Dermis microvascular lymphatic vessel endothelial cell (primary cell): ENCODE measurements at places on chromosomes 4 and X. TPM values are rescaled to one million over a fixed set of nuclear protein-coding genes. Genes with fewer than 3 reads are reported as not detected.
A peak's percentile ranks its signal among the peaks of the same experiment; 100 is the strongest.

PSAPL1 gene
- total RNA-seq: not detected in 2 replicates

RIPPLY1 gene
- not detected in 2 replicates for total RNA-seq

DKC1 gene
- 37.1 and 46.3 TPM in 2 replicates for total RNA-seq

RBMXL3 gene
- total RNA-seq: not detected in 2 replicates

SLC2A9 gene
- total RNA-seq: 0.90 and 1.1 TPM in 2 replicates

TRIM60 gene
- not detected in 2 replicates for total RNA-seq

ABCE1 gene
- 124 and 128 TPM in 2 replicates for total RNA-seq

GRCh38 chr4:41448934-41449333, 89.0 kb upstream of the LIMCH1 start:
- DNase-seq: no peak

DNA sequence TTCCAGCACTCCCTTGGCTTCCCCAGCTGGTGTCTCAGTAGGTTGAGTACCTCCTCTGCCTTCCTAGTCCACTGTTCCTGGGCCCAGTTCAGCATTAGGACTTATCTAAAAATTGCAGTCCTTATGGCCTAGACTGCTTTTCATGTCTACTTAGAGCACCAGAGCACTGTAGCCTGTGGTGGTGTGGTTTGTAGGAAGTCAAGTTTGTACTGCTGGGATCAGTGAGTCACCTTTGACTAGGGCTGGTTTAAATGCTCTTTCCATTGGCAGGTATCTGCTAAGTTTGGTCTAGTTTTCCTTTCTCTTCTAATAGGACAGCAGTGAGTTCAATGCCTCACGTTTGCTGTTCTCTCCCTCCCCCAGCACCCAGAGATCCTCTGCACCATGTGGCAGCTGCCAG, 233.6 kb upstream of the WDFY3 start:
- DNase-seq: no peak

DNA sequence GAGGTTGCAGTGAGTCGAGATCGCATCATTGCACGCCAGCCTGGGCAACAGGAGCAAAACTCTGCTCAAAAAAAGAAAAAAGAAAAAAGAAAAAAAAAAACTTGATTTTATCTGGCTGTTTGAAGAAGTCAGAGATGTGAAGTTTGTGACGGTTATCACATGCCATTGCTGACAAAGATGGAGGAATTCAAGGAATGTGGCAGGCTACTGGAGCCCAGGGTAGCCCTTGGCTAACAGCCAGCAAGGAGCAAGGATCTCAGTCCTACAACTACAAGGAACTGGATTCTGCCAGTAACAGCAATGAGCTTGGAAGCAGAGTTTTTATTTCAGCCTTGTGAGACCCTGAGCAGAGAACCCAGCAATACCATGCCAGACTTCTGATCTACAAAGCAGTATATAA, 24.3 kb upstream of the TET2 start:
- DNase-seq: no peak

DNA sequence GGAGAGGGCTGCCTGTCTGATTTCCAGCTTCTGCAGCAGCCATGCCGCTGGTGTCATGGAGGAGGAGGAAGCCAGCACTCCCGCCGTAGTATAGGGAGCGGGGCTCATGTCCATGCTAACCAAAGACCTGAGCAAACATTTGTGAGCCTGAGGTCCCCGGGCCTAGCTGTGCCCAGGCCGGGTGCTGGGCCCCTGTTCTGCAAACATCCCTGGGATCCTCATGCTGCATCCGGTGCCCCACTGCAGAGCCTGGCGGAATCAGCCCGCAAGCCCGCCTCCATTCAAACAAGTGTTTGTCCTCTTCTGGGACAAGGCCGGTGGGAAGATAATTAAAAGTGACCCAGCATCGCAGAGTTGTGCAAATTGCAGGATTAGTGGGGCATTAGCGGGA, 106.3 kb downstream of the SORCS2 start:
- no peak for DNase-seq

DNA sequence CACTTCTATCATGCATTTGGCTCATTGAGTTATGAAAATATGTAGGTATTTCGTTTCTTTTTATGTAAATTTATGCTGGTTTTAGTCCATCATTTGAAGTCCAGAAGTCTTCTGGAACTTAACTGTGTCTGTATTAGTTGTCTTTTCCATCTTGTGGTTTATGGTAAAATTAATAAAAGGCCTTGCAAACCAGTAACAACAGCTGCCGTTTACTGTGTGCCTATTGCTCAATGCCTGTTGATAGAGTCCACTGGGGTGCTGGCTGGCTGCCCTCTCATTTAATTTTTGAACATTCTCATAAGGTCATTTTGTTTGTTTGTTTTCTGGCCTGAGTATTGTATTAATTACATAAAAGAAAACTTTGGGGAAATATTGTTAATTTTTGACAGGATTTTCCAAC, 98.0 kb downstream of the NAA11 start:
- DNase-seq: no peak

DNA sequence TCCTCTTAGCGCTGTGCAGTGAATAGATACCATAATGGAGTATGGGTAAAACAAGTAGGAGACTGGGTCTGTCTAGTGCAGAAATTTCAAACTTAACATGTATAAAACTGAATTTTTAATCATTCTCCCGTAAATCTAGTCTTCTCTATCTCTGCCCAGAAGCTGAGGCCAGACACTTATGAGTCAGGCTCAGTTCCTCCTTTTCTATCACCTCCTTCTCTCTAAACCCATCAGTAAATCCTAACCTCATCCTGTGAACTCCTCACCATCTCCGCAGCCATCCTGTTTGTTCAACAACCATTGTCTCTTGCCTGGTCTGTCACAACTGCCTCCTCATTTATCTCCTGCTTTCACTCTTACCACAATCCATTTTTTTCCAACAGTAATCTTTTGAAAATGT, 19.8 kb upstream of the SGMS2 start:
- DNase-seq: no peak

DNA sequence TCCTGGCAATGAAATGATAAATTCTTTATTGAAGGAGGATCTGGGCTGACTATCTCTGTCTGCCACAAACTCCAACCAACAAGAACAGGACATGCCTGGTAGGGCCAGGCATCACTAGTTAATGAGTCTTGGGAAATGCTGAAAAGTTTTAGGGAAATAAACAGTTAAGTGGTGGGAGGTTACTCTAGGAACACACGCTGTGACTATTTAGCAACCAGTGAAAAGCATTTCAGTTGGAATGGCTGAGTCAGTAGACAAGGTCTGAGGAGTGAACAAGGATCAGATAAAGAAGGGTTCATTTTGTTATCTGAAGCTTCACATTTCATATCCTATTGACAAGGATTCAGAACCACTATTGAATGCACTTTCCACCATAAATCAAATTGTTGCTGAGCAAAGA, 394.9 kb upstream of the BOD1L1 start:
- no peak for DNase-seq

DNA sequence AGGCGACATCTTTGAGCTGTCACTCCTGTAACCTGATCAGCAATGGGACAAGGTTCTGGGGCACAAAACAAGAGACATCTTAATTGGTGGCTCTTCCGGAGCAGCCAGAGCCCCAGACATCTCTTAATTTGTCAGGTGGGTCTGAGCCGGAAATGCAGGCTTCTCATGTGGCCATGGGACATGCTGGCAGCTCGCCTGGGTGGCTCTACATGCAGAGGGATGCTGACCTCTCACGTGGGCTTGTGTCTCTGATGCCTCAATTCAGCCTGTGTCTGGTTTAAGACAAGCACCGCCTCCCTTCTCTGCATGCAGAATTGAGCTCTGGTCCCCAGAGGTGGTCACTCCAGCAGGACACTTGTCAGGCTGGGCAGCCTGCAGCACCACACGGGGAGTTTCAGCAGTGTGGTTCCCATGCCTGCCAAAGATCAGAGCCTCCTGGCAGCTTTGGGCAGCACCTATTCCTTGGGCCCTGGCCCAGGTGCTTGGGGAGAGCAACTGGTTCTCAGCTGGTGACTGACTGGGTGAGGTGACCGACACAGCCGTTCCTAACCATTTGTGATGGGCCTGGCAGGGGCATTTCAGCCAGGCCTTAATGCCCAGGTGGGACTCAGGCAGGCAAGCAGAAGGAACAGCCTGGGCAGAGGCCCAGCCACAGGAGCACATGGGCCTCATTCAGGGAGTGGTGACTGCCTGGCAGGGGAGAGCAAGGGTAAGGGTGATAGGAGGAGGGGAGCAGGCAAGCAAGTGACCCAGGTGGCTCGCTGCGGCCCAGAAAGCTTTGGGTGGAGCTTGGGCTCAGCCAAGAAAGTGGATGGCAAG, 53.4 kb downstream of the HMX1 start:
- DNase-seq: no peak

- no peak for DNase-seq
Observed at GRCh38 chrX:8672176-8672575, 59.8 kb downstream of the ANOS1 start.

GRCh38 chr4:37666625-37667071, 19.5 kb downstream of the RELL1 start:
- peak; percentile 96 for DNase-seq

- DNase-seq: no peak
Observed at GRCh38 chr4:145230726-145231125, 50.3 kb upstream of the OTUD4 start.

GRCh38 chr4:23070848-23071570, 378.3 kb downstream of the GBA3 start:
- no peak for DNase-seq

DNA sequence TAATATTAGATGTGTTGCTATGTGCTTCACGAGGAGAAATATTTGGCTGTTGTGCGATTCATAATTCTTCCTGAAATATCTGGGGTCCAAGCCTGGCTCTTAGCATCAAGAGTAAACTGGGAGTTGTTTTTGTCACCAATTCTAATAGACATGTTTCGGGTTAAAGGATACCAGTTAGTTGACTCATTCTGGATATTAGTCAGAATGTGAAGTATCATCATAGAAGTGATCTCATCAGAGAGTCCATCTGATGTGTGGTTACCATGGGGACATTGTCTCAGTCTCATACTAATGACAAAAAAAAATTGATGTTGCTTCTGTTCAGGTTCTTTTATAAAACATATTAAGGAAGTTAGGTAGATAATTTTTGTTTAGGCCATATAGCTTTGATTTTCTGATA, 57.2 kb upstream of the MTMR1 start:
- DNase-seq: peak; percentile 60

DNA sequence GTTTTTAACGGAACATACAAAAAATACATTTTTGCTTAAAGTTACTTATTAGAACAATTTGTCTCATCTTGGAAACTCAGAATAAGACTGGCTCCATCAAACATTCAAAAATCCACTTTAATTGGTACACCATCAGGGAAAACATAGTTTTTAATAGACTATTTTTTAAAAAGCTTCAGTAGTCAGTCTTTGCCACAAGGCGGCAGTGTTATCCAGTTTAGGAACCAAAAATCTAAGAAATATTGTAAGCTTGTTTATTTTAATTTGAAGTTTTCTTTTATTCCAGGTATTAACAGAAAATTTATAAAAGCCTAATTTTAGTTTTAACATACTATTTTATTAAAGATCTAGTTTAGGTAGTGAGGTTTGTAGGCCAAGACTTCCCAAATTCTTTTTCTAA, 107.7 kb downstream of the APOOL start:
- peak; percentile 11 for DNase-seq

DNA sequence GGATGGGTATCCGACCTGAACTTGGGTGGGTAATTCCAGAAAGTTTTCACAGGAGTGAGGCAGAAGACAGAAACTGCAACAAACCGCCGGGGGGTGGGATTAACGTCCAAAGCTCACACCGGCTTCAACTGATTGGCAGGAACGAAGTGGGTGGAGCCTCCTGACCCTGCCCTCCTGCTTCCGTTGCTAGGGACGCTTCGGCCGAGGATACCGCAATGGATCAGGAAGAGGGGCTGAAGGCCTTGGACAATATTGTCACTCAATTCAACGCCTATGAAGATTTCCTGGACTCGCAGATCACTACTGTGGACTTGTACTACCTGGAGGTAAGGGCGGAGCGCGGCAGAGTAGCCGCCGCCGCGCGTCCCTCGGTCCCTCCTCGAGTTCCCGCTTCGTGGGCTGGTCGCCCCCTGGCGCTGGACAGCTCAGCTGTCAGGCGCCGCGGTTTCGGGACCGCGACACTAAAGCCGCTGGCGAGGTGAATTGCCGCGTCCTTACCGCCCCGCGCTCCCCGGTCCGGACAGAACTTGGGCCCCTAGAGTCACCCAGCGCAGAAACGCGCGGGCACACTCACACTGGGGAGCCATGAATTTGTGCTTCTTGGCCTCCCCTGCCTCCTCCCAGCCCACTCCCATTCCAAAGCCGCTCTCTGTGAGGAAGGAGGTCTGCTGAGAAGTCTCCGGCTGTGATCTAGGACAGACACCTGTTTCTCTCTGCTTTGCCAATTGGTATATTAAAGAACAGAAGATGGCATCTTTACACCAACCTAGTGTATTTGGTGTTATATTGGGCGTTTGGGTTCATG, at the start of gene CFAP299:
CFAP299 (plus strand) TSS at position 177 of the 805 bp plus-strand sequence.
- DNase-seq: peak; percentile 86

DNA sequence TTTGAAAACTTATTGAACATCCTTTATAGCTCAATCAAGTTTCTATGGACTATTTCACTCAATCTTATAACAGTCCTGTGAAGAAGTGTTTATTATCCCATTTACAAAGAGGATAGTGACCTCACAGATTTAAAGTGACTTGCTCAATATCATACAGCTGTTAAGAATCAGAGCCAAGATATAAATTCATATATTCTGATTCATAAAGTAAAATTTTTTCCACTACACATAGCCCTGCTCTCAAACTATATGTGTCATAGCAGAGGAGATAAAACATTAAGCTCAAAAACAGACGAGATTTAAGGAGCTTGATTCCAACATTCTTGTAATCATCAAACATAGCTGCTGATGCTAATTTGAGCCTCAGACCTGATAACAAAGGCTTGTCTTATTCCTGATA, 226.8 kb downstream of the CAMK2D start:
- DNase-seq: no peak

- DNase-seq: no peak
Observed at GRCh38 chr4:95506264-95506663, 42.5 kb downstream of the UNC5C start.

DNA sequence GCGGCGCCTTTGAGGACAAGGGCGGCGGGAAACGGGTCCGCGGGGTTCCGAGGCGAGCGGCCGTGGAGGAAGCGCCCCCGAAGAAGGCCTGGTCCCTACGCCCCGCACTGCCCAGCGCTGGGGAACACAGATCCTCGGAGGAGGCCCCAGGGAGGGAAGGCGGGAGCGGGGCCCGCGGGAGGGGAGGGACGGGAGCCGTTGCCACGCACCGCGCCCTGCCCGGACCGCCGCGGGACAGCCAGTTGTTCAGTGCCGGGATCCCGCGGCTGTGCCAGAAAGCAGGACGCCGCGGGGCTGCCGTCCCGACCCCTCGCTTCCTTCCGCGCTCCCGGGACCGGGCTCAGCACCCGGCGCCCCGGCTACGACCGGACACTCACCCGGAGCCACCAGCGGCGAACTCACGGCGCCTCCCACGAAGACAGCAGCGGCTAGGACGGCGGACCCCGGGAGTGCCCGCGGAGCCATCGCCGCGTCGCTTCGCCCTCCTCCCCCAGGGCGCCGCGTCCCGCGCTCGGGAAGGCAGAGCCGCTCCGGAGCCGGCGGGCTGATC, 278 bp downstream of the RELL1 start:
- peak; percentile 53 for DNase-seq
